Myocyte (in vitro differentiated cells): ENCODE measurements at places on chromosomes 12 and 14.

DNA sequence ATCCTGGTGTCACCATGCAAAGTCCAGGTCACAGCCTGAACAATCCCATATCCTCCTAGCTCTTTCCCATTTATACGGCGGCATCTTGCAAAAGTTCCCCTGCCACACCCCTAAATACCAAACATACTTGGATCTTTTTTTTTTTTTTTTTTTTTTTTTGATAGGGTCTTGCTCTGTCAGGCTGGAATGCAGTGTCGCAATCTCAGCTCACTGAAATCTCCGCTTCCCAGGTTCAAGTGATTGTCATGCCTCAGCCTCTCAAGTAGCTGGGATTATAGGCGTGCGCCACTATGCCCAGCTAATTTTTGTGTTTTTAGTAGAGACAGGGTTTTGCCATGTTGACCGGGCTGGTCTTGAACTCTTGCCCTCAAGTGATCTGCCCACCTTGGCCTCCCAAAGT lies 451.3 kb downstream of the GLT1D1 start:
- no peak for DNase-seq

DNA sequence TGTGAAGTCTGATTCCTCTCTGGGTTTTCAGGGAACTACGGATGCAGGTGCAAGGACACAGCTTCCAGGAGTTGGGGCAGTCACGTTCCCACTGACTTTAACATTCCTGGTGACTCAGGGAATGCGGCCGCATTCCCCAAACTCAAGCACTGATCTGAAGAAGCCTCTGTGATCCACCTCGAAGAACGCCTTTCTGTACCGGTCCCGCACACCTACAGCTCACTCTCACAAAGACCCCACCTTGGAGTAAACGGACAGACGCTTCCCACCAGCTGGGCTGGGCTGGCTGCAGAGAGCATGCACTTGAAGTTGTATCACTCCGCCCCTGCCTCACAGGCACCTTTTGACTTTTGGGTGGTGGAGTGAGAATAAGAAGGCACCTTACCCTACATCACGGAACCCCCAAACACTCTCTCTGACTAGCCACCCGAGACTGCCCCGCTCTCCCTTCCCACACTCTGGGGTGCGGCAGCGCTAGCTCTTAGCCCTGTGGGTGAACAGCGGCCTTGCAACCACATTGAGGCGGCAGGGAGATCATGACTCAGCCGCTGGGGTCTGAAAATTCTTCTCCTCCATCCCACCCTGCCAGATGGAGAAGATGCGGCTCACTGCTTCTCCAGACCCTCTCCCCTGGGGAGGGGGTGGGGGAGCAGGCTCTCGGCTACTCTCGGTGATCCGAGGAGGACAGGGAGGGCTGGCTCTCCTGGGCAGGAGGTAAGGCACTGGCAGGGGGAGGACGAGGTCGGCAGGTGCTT lies 23.7 kb upstream of the HDAC7 start:
- no peak for DNase-seq

DNA sequence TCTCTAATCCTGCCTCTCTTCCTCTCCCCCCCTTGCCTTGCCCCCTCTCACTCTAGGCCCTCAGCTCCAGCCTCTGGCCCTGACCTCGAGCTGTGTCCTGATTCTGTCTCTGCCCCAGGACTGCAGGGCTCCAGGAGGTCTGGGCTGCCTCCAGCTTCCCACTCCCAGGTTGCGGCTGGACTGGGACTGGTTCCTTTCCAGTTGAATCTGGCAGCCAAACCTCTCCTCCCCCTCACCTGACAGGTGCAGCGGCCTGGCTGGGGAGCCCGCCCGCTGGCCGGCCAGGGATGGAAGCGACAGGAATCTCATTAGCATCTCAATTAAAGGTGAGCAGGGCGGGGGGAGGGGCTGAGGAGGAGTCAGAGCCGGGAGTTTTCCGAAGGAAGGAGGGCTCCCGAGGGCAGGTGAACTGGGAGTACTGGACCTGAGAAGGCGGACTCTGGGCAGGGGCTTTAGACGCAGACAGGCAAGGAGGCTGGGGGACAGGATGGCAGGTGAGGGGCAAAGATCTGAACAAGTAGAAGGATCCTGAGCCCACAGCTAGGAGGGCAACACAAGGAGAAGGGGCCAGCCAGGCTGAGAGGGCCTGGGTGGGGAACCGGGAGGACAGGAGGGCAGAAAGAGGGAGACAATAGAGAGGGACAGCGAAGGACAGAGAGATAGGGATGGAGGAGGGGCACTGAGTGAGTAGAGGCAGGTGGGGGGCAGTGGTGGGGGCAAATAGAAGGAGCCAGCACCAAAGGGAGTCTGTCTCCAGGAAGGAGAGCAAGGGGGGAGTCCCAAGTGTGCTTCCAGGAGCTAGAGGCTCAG lies at the start of gene SCNN1A:
SCNN1A (minus strand) TSS at position 295 of the 810 bp plus-strand sequence. CDS start 780 bp downstream, outside the sequence.
- DNase-seq: no peak

GRCh38 chr12:118714051-118714460 lies 267.3 kb upstream of the SRRM4 start:
- DNase-seq: no peak

GRCh38 chr12:6041891-6042290 lies 82.6 kb downstream of the VWF start:
- no peak for DNase-seq

- no peak for DNase-seq
Measured at GRCh38 chr14:31785574-31785973, 224.4 kb downstream of the NUBPL start.
